ENCODE measurements at places on chromosomes 2 and 18.

GRCh38 chr2:230230087-230230486 is 4.6 kb downstream of the SP140 start:
- no peak for DNase-seq

DNA sequence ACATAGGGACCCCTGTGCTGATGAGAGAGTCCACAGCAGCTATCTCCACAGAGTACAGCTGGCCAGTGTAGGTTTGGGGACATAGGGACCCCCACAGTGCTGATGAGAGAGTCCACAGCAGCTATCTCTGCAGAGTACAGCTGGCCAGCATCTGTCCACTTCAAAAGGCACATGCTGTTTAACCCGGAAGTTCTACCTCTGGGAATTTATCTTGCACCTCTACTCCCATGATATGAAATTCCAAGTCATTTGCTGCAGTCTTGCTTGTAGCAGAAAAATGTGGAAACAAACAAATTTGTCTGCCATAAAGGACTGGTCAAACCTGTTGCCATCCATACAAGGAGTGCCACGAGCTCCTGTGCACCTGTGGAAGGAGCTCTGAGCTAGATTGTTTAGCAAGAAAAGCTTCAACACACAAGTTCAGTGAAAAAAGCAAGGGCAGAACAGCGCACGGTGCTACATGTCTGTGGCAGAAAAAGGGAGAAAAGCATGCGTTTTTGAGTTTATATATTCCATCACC is 33.1 kb downstream of the LRRFIP1 start:
- DNase-seq: no peak

GRCh38 chr2:172101821-172102390 is 794 bp downstream of the DLX2 start:
- DNase-seq: no peak

DNA sequence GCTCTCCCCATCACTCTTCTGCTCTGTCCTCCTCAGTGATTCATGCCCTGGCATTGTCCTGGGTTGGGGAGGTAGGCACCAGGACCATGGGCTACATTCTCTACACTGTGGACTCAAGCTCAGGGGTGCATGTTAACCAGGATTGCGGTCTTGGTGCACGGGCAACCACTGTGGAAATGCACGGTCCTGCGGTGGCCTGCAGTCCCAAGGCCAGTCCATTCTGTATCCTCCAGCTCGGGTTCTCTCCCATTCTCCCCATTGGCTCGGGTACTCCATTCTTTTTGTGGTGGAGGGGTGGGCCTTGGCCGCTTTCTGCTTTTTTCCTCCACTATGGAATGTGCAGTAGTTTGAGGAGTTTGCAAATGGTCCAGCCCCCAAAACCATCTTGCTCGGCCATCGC is 215.0 kb upstream of the MYT1L start:
- no peak for DNase-seq

- no peak for DNase-seq
Observed at GRCh38 chr2:125710561-125710960, 945.4 kb upstream of the GYPC start.

DNA sequence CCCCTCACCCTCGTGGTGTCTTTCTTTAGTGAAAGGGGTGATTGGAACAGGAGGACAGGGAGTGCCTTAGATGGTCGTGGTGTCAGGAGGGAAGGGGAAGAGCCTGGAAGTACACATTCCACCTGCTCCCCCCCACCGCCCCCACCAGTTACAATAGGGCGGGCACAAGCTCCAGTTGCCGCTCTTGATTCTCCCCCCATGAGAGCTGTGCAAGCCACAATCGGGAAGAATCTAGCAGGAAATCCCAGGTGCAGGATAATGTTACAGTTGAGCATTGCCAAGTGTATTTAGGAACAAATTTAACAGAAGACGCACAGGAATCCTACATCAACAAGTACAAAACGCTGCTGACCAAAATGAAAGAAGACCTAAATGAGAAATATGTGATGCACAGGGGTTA is 73.6 kb downstream of the ASAP2 start:
- no peak for DNase-seq

GRCh38 chr2:208039376-208040110 is 14.2 kb upstream of the PLEKHM3 start:
- DNase-seq: no peak

DNA sequence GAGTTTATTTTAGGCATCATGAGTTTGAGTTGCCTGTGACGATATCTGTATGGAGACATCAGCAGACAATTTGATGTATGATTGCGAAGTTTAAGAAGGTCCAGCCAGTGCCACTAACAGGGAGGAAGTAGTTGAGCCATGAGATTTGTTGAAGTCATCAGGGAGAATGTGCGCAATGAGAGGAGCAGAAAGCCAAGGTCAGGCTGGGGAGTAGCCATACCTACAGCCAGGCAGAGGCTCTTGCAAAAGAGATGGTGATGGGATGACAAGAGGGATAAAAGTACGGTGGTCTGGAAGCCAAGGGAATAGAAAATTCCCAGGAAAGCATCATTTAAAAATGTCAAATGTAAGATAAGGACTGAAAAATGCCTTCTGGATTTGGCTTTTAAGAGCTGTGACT is 51.2 kb downstream of the LIMS1 start:
- DNase-seq: no peak

- DNase-seq: no peak
Observed at GRCh38 chr2:37282746-37283145, 41.9 kb downstream of the PRKD3 start.

- DNase-seq: no peak
Observed at GRCh38 chr18:13760047-13760446, 33.6 kb downstream of the RNMT start.

- no peak for DNase-seq
Observed at GRCh38 chr2:172358691-172359556, 68.5 kb upstream of the ITGA6 start.
